RCC 7860 (cell line): ENCODE measurements at places on chromosomes 1 and 21.

- no peak for DNase-seq
Observed at GRCh38 chr1:66364578-66365391, 169.2 kb upstream of the SGIP1 start.

DNA sequence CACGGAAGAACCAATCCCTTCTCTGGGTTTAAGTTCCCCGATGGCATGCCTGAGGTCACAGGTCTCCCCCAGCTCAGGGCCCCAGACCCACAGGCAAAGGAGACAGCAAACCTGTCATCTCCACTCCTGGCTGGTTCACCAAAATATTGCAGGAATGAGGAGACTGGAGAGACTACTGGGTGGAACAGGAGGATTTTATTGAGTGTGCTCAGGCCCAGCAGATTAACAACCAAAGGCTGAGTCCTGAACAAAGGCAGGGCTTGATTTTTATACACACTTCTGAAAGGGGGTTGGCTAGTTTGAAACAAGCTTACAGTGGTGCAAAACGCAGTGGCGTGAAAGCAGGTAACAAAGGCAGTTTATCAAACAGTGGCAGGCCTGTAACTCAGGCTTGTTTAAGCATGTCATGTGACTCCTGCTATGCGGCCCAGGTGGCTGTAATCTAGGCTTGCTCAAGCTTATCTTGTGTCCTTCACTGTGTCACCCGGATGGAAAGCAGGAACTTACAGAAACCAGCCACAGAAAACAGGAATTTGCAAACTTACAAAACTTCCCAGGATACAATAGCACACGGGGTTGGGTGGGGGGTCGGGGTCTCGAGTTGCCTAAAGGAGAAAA, 27.4 kb upstream of the KCNJ15 start:
- DNase-seq, result no peak

GRCh38 chr1:84700070-84700469, 9.8 kb upstream of the SSX2IP start:
- DNase-seq, result no peak

GRCh38 chr1:171805395-171806115, 24.1 kb downstream of the METTL13 start:
- peak; percentile 8 for DNase-seq

GRCh38 chr1:109759513-109760334, 4.0 kb downstream of the EPS8L3 start:
- DNase-seq, result no peak

- no peak for DNase-seq
Observed at GRCh38 chr1:70675737-70676156, 264.7 kb downstream of the CTH start.

- no peak for DNase-seq
Observed at GRCh38 chr1:155952505-155952890, 11.1 kb downstream of the RXFP4 start.
